Amniotic stem cell (primary cell): ENCODE measurements at places on chromosomes 6 and 20.

DNA sequence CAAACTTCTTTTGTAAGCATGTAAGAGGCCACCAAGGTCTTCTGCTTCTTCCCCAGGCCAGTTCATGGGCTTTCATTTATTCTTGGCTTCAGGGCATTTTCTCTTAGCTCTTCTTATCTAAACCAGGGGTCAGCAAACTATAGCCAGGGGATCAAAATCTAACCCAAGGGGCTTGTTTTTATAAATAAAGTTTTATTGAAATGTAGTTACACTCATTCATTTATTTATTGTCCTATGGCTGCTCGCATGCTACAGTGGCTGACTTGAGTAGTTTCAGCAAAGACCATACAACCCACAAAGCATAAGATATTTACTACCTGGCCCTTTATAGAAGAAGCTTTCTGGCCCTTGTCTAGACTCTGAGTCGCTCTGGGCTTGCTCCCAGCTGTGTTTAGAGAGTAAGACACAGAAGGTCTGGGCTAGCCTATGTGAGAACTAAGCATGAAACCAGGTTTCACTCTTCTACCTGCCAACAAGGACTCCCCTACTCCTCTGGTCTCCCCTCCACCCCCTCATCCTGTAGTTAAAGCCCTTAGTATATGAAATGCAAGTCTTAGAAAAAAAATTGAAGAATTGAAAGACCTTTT lies 43.2 kb downstream of the KHDC1L start:
- no peak for DNase-seq

- no peak for DNase-seq
Measured at GRCh38 chr20:63945031-63945658, 11.1 kb downstream of the UCKL1 start.

GRCh38 chr6:80449726-80450125 lies 343.3 kb downstream of the BCKDHB start:
- DNase-seq = no peak

DNA sequence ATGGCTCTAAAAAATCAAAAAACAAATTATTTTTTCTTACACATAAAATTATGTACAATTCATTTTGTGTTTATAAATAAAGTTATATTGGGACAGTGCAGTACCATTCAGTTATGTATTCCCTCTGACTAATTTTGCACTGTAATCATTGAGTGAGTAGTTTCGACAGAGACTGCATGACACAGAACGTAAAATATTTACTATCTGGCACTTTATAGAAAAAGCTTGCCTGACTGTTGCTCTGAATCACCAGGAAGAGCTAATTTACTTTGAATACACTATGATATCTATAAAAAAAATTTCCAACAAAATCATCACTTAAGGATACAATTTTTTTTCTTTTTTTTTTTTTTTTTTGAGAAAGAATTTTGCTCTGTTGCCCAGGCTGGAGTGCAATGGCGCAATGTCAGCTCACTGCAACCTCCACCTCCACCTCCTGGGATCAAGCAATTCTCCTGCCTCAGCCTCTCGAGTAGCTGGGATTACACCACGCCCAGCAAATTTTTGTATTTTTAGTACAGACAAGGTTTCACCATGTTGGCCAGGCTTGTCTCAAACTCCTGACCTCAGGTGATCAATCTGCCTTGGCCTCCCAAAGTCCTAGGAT lies 11.0 kb upstream of the KHDC1L start:
- peak; percentile 76 for DNase-seq

- DNase-seq = no peak
Measured at GRCh38 chr6:132511210-132511830, 1.6 kb downstream of the STX7 start.

DNA sequence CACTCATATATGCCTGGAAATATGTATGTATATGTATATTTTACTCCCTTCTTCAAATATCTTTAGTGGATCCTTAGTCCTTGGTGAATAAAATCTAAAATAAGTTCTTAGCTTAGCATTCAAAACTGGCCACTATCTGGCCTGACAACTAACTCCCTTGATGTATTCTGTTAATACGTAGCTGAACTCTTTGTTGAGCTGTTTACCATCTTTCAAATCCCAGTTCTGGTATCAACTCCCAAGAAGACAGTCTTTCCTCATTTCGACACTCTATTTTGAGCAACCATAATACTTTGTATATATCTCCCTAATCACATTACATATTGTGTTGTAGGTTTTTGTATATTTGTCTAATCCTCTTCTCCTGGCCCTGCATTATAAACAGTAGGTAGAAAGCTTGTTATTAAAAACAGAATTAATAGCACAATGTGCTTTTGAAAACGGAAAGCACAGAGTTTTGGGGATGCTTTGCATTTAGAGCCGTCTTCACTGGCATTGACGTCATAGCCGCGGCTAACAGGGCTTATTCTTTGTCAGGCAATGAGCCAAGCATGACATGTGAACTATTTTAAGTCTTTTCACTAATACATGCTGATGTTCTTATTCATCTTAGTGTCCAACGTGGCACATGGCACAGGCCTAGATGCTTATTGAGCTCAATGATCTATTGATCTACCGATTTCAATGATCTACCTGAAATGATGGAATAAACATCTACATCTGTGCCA lies 47.2 kb upstream of the CCN2 start:
- DNase-seq = no peak

- DNase-seq = peak; percentile 1
Measured at GRCh38 chr6:166989427-166990032, 9.7 kb upstream of the CEP43 start.

DNA sequence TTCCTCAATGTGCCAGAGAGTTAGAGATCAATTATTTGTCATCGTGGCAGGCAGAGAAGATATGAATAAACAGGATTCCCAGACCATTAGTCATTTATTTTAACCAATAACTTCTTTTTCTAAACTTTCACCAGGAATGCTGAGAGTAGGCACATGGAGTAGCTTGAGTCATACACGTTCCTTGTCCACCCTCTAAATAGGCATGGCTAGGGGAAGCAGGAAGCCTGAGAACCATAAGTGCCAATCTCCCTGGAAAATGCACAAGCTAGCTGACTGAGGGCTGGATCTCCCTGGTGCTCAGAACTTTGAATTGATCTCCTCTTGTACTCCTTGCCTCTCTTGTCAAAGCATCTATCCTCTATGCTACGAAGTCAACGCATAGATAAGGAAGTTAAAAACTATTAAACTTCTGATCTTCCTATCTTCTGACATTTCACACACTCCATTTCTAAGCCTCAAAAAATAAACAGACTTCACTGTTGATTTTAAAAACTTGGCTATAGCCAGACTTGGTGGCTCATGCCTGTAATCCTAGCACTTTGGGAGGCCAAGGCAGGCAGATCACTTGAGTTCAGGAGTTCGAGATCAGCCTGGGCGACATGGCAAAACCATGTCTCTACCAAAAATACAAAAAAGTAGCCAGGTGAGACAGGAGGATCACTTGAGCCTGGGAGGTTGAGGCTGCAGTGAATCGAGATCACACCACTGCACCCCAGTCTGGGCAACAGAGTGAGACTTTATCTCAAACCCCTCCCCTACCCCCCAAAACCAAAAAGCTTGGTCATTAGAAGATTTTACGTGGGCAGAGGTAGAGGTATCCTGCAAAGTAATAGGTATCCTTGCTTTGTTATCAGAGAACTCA lies 11.8 kb downstream of the ADTRP start:
- DNase-seq = peak; percentile 90

DNA sequence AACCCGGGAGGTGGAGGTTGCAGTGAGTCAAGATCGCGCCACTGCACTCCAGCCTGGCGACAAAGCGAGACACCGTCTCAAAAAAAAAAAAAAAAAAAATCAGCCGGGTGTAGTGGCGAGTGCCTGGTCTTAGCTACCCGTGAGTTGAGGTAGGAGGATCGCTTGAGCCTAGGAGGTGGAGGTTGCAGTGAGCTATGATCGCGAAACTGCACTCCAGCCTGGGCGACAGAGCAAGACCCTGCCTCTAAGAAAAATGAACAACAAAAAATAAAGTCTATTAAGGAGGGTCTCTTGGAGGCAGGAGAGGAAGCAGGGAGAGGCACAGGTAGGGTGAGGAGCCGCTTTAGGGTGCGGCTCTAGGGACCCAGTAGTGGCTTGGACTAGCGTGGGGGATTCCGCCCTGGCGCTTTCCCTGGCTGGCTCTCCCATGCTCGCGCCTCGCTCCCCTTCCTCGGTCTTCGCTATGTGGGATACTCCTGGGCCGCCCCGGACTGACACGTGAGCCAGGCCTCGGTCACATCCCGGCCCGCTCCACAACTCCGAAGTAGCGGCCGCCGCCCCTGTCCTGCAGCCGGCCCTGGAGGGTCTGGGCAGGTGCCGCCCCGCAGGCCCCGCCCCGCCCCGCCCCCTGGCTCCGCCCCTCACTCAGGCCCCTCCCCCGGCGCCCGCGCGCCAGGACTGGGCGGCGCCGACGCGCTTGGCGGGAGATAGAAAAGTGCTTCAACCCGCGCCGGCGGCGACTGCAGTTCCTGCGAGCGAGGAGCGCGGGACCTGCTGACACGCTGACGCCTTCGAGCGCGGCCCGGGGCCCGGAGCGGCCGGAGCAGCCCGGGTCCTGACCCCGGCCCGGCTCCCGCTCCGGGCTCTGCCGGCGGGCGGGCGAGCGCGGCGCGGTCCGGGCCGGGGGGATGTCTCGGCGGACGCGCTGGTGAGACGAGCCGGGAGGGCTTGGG lies at the start of gene MYBL2:
TSS of gene MYBL2 (plus strand) at position 739 of the 953 bp plus-strand sequence. CDS start at position 909, 170 bp downstream.
- peak; percentile 19 for DNase-seq

DNA sequence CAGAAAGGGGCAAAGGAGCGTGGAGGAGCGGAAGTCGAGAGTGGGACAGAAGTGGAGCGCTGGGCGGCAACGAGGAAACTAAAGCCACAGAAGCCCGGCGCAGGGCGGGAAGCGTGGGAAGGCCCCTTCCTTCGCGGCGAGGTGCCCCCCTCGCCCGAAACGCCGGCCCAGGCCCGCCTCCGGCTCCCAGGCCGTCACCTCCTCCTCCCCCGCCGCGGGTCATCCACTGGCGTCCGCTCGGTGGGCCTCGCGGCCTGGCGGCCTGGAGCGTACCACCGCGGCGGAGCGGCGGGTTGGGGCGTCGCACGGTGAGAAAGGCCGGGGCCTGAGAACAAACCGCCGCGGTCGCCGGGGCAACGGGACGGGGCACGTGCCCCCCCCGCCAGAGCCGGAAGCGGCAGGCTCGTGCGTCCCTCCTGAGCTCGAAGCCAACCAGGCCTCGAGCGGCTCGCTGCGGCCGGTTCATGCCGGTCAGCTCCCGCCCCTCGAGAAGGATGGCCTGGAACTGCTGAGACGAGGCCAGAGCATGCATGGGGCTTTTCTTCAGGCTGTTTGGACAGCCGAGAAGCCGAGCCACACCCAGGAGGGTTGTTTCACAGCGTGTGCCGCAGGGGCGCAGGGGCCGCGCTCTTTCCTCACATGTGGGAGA lies at the start of gene TCP11:
TSS of gene TCP11 (minus strand) at position 333 of the 649 bp plus-strand sequence. CDS start 469 bp downstream, outside the sequence.
- no peak for DNase-seq

DNA sequence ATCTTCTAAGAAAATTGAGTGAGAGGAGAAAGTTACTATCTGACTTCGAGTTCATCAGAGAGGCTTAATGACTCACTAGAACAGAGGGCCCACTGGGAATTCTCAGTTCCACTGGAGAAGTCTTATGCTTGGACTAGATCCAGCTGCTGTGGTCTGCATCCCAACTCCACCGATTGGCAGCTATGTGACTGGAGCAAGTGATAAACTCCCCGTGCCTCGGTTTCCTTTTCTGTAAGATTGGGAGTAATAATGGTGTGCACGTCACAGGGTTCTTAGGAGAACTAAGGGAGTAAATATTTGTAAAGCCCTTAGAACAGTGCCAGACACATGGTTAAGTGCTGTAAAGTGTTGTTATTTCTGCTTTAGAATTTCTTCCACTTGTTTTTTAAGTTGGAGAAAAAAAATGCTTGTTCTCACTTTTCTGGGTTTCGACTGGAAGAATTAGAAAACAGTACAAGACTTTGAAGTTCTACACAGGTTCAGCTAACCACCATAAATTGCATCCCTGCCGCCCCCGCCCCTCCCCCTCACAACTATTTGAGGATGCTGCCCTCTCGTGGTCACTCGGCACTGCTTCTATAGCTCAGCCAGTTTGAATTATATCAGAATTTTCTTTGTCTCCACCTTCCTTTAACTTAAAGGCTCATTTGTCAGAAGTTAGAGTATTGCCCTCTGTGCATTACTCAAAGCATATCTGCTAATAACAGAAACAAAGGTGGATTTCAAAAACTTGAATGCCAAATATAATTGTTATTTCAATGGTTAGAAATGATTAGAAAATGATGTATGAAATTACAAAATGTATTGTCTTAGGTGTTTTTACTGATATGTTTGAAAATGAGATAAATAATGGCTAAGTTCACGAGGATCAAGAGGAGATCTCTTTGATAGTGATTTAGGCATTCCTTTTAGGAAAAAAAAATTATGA lies 95.0 kb upstream of the IFNGR1 start:
- peak; percentile 47 for DNase-seq

DNA sequence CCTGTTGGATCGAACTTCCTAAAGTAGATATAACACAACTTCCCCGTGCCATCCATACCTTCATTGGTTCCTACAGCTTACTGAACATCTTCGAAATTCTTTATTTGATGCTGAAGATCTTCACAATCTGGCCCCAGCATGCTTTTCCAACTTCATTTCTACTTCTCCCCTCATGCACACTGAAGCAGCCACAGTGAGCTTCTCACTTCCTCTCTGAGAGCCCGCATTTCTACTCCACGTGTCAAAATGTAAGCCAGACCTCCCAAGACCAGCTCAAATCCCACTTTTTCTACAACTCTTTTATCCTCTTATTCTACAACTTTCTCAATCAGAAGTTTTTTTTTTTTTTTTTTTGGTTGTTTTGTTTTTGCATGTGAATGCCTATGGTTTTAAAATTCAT lies 254.7 kb downstream of the GMPR start:
- no peak for DNase-seq

- no peak for DNase-seq
Measured at GRCh38 chr6:43951063-43951755, 176.0 kb downstream of the MRPL14 start.

- no peak for DNase-seq
Measured at GRCh38 chr6:153563001-153563400, 431.9 kb upstream of the RGS17 start.

- no peak for DNase-seq
Measured at GRCh38 chr6:137226697-137227096, 7.5 kb upstream of the IFNGR1 start.

- no peak for DNase-seq
Measured at GRCh38 chr20:21518292-21518991, 4.6 kb upstream of the NKX2-2 start.

DNA sequence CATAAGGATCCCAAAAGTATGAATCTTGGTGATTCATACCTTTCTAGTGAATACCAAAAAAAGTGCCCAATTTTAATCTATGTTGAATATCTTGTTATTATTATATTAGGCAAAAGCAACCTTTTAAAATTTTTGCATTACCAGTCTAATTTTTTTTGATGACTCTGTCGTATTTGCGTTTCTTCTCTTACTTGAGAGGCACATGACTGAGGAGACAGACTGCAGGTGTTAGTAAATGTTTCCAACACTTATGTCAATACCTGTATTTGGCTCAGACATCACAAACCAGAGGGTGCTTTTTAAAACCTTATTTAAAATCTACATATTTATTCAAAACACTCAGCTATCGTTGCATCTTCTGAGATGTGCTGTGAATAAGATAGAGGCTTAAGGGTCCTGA lies 27.1 kb downstream of the ID4 start:
- no peak for DNase-seq

- no peak for DNase-seq
Measured at GRCh38 chr6:124064317-124065113, 260.9 kb downstream of the NKAIN2 start.
